Eye (tissue), 1 donor: ENCODE measurements at places on chromosomes 2 and 18.
A peak's percentile ranks its signal among the peaks of the same experiment; 100 is the strongest.

GRCh38 chr18:41537666-41538065, 417.4 kb upstream of the PIK3C3 start:
- DNase-seq: no peak

DNA sequence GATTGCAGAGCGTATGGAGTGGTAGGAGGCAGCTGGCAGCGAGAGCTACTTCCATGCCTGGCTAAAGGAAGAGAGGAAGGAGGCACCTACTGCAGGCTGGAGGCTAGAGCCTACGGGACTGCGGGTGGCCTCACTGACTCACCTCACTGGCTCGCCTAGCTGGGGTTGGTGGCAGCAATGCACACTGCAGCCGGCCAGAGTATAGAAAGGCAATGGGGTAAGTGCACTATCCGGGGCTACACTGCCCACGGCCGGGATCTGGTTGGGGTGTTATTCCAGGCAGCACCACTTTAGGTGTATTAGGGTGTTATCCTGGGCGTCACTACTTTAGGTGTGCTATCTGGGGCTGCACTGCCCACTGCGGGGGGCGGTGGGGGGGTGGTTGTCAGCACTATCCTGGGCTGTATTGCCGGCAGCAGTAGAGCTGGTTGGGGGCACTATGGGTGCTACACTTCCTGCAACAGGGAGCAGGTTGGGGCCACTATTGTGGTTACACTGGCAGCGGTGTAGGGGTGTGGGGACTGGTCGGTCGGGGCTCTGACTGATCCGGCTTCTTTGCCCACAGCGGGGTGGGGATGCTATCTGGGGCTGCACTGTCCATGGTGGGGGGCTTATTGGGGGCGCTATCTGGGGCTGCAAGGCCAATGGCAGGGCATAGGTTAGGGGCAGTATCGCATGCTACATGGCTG, 33.3 kb upstream of the ANKRD62 start:
- no peak for DNase-seq

- DNase-seq: no peak
Measured at GRCh38 chr2:203900253-203900652, 32.7 kb downstream of the CTLA4 start.

GRCh38 chr18:12278741-12279682, 24.9 kb downstream of the CIDEA start:
- peak; percentile 89 for DNase-seq

GRCh38 chr2:42922790-42923579, 130.6 kb upstream of the HAAO start:
- DNase-seq: no peak

DNA sequence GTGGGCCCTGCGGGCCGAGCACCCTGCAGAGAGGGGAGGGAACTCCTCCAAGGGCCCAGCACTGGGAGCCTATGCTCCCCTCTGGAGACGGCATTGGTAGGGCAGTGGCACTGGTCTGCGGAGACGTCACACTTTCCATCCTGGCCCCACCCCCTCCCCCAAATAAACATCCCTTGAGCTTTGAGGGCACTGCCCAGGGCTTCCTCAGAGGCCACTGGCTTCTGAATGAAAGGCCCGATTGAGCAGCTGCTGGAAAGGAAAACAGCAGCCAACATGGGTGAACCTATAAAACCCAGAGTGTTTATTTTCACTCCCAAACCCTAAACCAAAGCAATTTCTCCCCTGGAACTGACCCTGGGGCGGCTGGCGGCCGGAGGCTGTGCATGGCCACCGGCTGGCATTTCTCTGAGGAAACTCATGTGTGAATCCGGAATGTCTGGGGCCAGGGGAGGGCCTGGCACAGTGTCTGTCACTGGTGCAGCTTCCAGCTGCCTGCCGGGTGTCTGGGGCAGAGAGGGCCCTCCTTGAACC, 138.9 kb downstream of the DYSF start:
- DNase-seq: no peak

DNA sequence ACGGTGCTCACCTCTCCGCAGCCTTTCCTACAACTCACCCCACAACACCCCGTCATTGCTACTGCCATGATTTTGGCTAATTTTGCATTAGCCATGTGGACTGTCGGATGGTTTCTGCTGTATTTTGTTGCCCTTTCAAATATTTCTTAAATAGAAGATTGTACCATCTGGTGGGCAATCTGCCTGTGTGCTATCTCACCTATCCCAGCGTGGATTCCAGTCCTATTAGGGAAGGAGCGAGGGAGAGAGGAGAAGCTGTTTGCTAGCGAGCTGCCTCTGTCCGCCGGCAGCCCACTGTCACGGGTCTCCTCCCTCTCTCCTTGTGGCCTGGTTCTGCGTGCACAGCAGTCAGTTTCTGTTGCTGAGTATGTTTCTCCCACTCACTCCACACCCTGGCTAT, 336.2 kb downstream of the TXNL1 start:
- DNase-seq: no peak

DNA sequence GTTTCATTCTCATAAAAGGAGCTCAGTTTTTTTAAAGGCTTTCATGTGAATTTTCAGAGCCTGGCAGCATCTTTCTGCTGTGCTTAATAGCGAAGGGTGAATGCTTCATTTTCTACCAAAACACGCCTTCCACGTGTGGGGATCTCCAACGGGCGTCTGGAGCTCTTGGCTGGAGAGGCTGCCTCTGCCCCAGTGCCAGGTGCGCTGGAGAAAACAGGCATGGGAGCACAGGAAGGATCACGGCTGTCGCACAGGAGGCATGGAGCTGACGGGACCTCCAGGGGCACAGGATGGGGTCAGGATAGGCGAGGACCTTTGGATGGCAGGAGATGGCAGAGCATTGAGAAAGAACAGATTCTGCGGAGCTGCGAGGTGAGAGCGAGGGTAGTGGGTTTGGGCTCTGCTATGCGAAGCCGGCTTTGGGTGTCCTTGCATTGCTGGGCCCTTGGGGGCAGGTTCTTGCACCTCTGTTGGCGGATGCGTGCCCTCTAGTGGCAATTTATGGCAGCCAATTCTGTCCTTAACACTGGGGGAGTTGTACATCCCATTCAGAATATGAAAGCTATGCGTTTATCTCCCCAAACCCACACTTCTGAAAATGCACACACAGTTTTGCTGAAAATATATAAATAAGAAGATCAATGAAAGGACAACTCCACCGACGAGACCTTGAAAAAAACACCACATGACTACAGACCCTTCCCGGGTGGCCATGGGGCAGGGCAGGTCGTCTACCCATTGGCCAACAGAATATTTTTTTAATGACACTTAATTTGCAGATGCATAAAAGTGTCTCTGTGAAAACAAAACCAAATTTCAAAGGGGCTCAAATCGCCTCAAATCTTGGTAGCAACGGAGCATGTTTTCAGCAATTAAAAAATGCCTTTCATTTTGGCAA, 90.4 kb upstream of the SLC35G4 start:
- peak; percentile 71 for DNase-seq

- DNase-seq: peak; percentile 74
Measured at GRCh38 chr2:104408266-104408665, 445.6 kb upstream of the POU3F3 start.

GRCh38 chr2:197208024-197208423, 102.6 kb downstream of the ANKRD44 start:
- DNase-seq: no peak

GRCh38 chr2:143762176-143762928, 633.1 kb downstream of the ARHGAP15 start:
- no peak for DNase-seq

GRCh38 chr2:68837164-68837860, 33.9 kb downstream of the BMP10 start:
- DNase-seq: peak; percentile 46

DNA sequence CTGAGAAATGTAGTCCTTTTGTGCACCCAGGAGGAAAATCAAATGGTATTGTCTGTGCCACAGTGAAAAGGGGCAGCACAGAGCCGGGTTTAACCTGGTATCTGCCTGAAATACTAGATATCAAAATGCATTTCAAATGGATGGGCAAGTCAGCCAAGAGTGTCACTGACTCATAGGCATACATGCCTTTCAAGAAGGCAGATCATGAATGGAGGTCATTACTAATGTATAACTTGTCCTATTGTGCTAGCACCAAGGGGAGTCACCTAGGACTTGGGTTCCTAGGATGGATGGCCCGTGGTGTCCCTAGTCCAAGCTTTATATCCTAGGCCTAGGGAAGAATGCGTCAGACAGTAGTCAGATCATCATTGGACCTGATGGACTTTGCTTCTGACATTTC, 49.9 kb downstream of the TCF7L1 start:
- no peak for DNase-seq

- DNase-seq: no peak
Measured at GRCh38 chr2:216017365-216017764, 4.0 kb upstream of the MREG start.

GRCh38 chr2:234964631-234965461, 13.0 kb downstream of the SH3BP4 start:
- no peak for DNase-seq

GRCh38 chr2:152189622-152190495, 14.3 kb upstream of the STAM2 start:
- peak; percentile 87 for DNase-seq

DNA sequence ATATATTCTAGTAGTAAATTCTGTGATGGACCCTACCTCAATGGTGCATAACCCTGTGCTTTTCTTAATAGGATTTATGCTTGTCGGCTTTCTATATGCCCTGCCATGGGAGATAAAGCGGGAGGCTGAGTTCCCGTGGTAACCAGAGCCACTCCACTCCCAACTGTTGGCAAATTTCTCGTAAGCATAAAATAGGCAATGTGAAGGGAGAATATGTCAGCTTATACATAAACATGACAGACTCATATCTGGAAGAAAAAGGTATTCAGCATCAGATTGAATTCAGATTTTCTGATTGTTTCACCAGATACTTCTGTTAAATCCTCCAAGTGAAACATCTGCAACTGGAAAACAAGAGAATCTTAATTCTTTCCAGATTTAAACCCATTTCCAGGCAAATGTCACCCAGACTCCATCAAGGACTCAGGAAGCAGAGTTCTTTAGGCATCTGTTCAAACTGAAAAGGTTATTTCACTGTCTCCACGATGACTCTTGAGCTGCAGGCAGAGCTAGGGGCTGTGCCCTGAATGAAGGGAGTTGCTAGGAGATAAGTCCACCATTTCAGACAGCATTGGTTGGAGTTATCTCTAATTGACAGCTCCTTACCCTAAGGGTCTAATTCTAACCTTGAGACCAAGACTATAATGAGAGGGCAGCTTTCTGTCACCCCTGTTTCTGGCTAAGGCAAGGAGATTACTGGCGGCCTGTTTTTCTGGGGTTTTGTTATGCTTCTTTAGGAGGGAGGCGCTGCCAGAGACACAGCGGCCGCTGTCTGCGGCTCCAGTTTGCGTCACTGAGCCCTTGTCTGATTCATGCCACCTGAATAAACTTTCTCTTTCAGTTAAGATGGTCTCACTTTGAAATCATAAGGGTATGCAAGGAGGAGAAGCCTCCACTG, 381.3 kb downstream of the SOX11 start:
- peak; percentile 87 for DNase-seq

DNA sequence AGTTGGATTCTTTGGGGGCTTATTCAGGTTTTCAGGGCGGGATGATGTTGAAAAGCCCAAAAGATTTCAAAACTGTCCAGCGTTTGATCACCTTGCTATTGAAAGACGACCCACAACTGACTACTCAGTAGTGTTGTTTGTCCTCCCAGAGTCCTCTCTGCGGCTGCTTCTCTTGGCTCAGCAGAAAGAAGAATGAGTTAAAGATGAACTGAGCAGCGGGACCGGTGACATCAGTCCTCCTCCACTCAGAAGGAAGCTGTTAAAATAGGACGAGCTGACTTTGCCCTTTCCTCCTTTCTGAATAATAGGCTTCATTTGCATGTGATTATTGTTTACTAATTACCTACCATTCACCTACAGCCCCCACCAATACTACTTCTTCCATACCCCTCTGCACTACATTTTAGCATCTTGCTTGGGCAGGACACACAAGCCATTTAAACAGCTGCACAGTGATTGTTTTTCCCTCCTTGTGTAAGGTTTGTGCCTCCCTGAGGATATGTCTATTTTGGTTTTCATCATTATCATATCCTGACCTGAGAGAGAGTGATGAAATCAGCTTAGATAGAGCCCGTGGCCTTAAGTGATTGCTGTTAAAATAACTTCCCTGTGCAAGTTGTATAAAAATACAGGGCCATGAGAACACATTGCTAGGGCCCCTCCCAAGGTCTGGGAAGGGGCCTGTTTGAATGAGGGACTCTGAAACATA, 261.8 kb downstream of the FHOD3 start:
- no peak for DNase-seq

- DNase-seq: no peak
Measured at GRCh38 chr2:231684314-231685223, 23.8 kb upstream of the PTMA start.

DNA sequence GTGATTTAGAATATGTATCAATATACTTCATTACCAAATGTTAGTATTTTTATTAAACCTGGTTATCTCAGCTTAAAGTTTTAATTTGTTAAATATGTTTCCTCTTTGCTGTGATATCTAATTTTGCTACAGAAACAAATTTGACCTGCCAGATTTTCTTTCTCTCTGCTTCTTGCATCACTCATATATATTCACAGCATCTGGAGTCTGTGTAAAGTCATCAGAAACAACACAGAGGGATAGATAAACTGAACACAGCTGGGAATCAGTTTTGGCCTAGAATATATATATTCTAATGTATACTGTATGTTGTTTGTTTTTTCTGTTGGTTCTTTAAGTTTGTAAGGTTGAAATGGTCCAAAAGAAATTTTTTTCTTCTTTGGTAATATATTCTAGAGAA, 8.5 kb downstream of the PSMD14 start:
- no peak for DNase-seq

DNA sequence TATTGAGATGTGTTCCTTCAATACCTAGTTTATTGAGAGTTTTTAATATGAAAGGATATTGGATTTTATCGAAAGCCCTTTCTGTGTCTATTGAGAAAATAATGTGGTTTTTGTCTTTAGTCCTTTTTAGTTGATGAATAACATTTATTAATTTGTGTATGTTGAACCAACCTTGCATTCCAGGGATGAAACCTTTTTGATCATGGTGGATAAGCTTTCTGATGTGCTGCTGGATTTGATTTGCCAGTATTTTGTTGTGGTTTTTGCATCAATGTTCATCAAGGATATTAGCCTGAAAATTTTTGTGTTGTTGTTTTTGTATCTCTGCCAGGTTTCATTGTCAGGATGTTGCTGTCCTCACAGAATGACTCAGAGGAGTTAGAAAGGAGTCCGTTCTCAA, 1710.4 kb downstream of the SUCLG1 start:
- DNase-seq: no peak

- no peak for DNase-seq
Measured at GRCh38 chr2:172252154-172252553, 149.5 kb upstream of the DLX2 start.
